Caudate nucleus (tissue), 63 donors: ENCODE measurements at places on chromosomes 4 and X.
A peak's percentile ranks its signal among the peaks of the same experiment; 100 is the strongest.

DNA sequence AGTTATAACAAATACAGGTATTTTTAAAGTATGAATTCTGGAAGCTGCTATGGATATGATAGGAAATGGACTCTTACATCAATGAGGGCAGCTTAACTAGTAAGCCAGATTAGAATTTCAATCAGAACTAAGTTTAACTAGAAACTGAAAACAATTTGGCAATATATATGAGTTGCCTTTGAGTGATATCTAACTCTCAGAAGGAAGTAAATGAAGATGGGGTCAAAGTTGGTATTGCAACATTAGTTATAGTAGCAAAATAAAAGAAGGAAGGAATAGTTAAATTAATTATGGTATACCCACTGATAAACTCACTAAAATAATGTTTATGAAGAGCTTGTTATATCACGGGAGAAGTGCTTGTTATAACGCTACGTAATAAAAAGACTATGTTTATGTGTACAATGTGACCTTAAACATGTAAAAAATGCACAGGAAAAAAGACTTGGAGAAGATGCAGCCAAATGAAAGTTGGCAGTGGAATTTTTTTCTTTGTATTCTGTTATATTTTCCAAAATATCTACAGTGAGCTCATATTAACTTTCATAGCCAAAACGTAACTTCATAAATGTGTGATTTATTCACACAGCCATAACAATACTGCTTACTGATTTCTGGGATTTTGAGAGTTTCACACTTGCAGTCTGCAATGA is 34.5 kb downstream of the PHKA2 start:
- DNase-seq, result no peak

DNA sequence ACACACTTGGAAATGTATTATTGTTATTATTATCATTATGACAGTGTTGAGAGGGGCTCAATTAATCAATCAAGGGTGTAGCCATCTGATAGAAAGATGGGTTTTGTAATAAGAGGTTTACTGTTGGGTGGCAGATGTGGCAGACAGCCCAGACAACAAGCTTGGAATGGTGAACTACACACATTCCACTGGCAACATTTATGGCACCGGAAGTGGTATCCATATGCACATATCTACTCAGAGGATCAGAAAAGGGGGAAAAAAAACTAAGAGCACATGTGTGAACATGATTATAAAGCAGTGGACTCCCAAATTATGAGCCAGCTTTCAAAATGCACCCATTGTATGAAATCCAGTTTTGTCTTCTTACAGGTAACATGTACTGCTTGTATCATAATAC is 125.9 kb upstream of the ARX start:
- no peak for DNase-seq

DNA sequence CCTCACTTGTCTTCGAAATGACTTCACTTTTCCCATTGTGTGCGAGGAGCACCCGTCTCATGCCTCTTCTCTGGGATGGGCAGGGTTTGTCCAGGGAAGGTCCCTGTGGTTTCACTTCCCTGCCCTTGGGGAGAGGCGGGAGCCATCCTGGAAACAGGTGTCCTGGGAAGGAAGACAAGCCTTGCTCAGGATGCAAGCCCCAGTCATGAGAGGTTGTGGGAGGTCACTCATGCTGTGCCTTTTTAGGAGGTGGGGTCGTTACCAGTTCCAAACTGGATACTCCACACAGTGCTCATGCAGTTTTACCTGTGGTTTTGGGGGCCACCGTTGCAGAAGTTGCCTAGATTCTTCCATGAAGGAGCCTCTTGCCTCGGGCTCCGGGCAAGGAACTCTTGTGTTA is 3.8 kb downstream of the RGS12 start:
- no peak for DNase-seq

GRCh38 chr4:69754926-69755580 is 5.4 kb downstream of the SULT1B1 start:
- DNase-seq, result no peak

DNA sequence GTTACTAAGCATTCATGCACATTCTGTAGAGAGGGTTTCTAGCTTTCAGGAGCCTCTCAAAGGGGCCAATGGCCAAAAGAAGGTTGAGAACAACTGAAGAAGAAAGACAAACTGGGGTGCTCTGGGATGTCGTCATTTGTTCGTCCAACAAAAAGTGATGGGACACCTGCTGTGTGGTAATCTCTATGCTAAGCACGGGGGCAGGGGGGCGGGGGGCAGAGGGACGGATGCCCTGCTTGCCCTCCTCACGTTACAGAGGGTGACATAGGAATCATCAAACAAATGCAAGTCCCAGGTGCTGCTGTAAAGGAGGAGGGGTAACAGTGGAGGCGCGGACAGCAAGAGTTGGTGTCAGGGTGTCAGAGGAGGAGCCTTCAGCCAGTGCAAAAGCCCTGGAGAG is 12.8 kb upstream of the CRMP1 start:
- no peak for DNase-seq

GRCh38 chrX:27591938-27592337 is 1.8 kb downstream of the DCAF8L2 start:
- DNase-seq, result no peak

- DNase-seq, result no peak
Observed at GRCh38 chrX:14676431-14676830, 147.1 kb downstream of the GLRA2 start.

GRCh38 chr4:153153339-153153871 is 50.8 kb upstream of the TRIM2 start:
- peak; percentile 59 for DNase-seq

- no peak for DNase-seq
Observed at GRCh38 chr4:74395633-74396032, 30.7 kb downstream of the EREG start.

DNA sequence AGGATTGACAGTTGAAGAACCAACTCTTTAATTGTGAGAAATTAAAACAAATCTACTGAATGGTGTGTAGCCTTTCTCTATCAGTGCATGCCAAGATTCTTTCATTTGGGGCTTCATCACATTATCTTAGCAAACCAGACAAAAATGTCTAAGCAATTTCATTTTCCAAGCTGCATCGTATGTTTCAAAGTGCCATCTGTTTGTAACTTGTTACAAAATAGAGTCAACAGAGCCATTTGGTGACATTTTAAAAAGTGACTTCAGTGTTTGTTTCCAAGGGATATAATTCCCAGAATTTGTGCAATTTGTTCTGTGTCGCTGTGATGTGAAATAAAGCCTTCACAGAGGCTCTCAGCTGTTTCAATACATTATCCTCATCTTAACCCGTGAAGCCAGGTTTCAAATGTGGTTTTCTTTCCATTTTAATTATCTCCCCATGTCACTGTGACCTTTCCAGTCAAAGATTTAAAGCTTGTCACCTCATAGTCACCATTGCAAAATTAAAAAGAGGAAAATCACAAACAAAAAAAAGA is 46.0 kb upstream of the C1QTNF7 start:
- DNase-seq, result no peak

DNA sequence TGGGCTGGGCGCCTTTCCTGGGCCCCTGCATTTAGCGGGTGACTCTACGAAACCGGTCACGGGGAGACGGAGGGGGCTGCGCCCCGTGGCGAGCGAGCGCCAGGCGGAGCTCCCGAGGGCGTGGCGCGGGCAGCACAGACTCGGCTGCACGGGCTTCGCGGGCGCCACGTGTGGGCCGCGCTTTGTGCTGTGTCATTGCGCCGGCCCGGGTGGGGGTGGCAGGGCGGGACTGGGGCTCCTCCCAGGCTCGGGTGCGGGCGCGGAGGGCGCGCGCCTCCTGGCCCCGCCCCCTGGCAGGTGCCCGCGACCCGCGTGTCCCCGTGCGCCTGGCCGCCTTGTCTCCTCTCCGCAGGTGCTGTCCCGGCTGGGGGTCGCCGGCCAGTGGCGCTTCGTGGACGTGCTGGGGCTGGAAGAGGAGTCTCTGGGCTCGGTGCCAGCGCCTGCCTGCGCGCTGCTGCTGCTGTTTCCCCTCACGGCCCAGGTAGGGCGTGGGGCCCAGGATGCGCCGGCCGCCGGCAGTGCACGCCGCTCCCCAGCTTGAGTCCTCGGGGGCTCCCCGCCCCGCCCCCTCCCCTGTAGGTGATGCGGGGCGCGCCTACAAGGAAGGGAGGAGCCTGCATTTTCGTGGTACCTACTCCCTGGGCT is 651 bp downstream of the UCHL1 start:
- peak; percentile 58 for DNase-seq

GRCh38 chr4:175071123-175071522 is 153.0 kb downstream of the ADAM29 start:
- no peak for DNase-seq

- no peak for DNase-seq
Observed at GRCh38 chr4:41406113-41406516, 131.8 kb upstream of the LIMCH1 start.

- no peak for DNase-seq
Observed at GRCh38 chr4:135775909-135776308, 1574.3 kb upstream of the PABPC4L start.

GRCh38 chrX:148915474-148915873 is 415.1 kb downstream of the AFF2 start:
- DNase-seq, result no peak

DNA sequence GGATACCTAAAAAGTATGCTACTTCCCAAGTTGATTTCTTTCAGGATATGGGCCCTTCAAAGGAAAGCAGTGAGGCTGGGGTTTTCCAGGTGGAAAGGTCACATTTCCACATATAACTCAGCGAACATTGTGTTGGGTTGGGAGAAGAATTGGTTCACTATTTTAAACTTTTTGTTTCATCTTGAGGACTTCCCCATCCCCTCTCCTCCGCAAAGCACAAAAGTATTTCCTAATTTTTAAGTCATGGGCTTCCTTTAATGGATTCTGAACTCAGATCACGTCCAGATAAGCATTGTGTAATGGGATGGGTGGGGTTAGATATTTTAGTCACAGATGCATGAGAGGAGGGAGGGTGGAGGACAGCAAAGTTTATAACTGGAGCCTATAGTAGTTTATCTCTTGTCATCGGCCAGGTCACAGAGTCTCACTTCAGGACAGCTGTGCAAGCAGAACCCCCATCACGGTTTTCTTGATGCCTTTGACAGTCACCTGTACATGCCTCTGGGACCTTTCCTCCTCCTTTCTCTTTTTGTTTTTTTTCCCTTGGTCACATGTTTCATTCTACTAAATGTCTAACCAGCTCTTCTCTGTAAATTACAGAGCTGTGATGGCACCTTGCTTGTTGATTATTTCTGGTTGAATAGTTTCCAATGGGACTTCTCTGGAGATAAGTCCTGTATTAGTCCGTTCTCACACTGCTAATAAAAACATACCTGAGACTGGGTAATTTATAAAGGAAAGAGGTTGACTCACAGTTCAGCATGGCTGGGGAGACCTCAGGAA is 115.4 kb downstream of the PTTG2 start:
- no peak for DNase-seq

DNA sequence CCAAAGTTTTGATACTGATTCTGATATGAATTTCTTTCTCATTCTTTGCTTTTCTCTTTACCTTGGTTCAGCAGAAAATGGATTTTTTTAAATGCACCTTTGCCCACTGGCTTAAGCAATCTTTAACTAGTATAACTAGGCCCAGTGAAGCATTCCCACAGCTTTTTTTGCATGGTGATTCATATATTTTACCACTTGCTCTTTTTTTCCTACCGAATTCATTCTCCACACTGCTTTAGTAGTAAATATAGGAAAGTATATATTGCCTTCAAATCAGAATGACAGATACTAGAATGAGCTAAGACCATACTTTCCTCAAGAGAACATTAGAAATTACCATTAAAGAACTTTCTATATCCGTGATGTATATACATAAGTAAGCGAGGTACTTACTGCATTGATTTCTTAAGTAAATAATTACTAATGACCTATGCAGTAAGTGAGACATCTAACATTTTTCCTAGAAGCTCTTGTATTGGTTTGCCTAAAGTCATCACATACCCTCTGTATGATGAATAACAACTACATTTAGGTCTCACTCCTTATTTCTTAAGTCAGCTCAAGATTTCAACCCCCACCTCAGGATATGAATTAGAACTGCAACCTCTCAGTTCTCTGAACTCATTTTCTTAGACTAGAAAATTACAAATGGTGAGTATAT is 44.2 kb downstream of the SLC4A4 start:
- DNase-seq, result no peak

DNA sequence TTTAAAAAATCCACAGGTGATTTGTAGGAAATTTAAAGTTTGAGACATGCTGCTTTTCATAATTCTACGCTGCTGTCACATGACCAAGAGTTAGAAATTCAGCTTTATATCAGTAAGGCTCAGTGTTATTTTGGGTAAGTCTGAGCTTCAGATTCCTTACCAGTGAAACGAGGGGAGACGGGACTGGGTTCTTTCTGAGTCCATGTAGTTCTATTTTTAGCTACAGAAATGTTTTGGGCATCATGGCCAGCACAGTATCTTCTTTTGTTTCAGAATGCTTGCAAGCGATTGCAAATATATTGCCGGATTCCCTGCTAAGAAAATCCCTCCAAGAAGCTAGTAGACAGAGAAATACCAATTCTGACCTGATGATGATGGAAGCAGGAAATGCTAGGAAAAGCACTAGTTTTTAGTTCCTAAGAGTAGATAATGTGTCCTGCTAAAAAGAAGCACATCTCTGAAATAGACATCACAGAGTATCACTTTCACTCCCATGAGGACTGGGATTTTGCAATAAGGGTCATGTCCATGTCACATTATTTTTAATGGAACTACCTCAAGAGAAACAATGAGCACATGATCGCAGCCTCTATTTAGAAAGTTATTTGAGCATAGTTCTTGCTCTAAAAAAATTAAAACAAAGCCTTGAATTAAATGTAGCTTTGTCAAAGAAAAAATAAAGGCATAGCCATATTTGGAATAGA is 10.9 kb downstream of the ATP1B4 start:
- no peak for DNase-seq

DNA sequence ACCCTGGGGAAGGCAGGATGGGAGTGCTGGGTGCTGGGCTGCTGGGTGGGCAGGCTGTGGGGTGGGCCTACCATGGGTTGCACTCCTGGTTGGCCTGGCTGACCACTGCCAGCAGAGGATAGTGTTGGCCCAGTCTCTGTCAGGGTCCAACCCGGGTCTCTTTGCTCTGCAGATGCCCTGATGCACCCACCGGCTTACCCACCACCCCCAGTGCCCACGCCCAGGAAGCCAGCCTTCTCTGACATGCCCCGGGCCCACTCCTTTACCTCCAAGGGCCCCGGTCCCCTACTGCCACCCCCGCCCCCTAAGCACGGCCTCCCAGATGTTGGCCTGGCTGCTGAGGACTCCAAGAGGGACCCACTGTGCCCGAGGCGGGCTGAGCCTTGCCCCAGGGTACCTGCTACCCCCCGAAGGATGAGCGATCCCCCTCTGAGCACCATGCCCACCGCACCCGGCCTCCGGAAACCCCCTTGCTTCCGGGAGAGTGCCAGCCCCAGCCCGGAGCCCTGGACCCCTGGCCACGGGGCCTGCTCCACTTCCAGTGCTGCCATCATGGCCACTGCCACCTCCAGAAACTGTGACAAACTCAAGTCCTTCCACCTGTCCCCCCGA is 14.2 kb upstream of the ADD1 start:
- DNase-seq, result no peak

DNA sequence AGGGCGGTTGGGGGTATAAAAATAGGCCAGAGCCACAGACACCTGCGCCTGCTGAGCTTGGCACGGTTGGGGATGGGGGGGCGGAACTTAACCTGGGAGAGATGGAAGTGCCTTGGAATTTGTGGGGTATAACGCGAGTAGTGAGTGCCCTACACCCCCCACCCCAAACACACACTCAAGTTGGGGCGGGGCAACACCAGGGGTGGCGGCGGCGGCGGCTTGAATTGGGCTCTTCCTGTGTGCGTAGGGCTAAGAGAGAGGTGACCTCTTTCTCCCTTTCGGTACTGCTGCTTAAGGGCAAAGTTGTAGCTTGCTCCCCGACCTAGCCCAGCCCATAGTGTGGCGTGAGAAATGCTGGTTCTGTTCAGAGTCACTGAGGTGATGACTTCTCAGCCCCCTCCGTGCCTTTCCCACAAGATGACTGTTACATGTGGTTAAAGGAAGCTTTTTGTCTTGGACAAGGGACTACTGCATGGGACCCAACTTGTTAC is 839 bp downstream of the STK26 start:
- no peak for DNase-seq
